ENCODE measurements at places on chromosomes 11 and 22.

- DNase-seq = no peak
These were observed 33.9 kb upstream of the FJX1 start for GRCh38 chr11:35584321-35584720.

DNA sequence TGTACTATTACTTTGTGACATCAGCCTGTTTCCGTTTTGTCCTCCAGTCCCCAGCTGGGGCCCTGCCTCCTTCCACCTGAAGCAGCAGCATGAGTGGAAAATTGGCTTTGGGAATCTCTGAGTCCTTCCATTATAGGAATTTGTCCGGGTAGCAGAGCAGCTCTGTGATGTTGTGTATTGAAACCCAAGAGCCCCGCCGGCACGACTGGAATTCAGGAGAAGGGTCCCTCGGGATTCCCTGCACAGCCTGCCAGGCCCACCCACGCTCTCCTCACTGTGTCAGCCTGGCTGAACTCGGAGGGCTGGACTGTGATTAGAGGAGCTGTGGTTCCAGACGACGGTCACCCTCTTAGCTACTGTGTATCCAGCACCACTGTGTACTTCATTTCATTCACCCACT is 18.8 kb upstream of the TSPAN18 start:
- no peak for DNase-seq

DNA sequence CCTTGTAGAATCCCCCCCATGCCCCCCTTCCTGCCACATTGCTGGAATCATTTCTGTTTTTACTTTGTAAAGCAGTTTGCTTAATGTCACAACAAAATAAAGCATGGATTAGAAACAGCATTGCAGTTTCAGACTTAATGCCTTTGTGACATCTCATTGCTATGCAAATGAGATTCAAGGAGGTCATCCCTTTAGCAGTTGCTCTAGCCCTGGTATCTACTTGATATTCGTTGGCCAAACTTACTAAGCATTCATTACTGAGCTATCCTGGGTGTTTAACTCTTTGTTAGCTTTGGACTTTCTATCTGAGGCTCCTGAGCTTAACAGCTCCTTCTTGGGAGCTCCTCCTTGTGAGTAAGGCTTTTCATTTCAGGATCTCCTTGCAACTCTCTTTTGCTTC is 16.3 kb downstream of the FAT3 start:
- DNase-seq = no peak

DNA sequence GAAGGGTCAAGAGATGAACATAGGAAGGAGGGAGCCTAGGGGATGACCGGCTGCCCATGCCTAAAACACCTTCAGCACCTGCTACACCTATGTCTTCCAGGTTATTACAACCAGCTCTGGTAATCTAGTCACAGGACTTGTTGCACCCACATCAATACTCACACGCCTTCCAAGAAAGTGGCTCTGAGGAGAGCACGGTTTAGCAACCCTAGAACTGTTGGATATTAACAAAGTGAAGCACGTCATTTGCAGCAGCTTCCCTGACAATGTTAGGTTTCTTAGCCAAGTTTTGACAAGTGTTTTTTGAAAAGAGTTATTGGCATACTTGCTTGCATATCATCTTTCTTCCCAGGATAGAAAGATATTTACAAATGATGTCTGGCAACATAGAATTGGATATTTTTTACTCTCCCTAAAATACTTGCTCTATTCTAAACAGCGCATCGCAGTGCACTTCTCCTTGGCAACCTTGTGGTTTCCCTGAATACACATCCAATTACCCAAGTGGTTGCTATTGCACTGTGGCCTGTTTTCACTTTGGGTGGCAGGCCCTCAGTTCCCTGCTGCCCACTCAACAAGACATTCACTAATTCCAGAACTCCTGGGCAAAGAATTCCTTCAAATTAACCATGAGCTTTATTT is 94.3 kb upstream of the ARHGAP42 start:
- no peak for DNase-seq
